ENCODE measurements at places on chromosomes 6 and 20.
A peak's percentile ranks its signal among the peaks of the same experiment; 100 is the strongest.

DNA sequence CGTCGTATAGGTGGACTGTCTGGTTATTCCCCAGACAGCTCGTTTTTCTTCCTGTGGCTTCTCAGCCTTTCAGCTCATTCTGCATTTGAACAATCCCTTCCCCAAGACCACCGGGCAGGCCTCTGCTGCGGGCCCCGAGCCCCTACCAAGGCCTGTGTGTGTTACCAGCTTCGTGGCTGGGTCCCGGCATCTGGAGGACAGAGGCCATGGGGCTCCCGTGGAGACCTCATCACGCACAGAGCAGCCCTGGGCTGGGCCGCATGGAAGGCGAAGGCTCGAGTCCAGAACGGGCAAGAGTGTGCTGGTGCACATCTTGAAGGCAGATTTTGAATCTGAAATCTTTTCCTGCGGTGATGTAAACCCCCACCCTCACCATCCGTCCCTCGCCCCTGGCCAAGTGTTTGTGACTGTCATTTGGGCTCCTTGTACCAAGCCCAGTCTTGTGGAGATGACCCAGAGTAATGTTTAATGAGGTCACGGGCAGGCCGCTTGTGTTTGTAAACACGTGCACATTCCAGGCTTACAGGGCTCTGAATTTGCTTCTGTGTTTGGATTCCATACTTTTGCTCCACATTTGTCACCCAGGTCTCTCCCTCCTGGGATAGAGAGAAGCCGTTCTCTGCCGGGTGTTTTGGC lies 119.6 kb downstream of the CDH4 start:
- no peak for DNase-seq

- no peak for DNase-seq
Observed at GRCh38 chr6:22401206-22401605, 104.4 kb upstream of the PRL start.

DNA sequence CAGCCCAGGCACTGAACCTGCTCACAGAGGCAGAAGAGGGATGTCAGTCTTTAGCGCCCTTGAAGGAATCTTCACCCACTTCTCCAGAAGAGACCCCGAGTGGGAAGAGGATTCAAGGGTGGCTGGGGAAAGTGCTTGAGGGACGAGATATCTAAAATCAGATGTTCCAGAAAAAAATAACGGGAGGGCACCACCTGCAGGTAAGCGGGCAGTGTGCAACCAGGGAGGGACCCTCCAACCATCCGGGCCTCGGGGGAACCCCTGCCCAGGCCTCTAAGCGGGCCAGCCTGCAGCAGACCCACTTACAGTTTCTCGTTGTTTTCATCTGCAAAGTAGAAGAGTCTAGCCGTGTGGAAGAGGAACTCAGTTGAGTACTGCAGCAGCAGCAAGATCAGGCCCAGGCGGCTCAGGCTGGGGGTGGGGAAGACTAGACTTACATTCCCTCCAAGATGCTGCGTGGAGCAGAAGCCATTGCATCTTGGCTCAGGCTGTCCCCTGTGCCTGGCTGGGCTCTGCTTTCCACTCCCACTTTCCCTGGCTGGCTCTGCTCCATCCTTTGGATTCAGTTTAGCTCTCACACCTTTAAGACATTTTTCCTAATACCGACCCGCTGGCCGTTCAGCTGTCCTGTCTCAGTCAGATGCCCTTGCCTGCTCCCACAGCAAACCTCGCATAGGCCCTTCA lies 71.0 kb downstream of the TRAM2 start:
- no peak for DNase-seq

GRCh38 chr20:48060841-48061720 lies 275.8 kb upstream of the SULF2 start:
- DNase-seq: no peak

- DNase-seq: peak; percentile 94
Observed at GRCh38 chr6:15400572-15401004, 154.7 kb downstream of the JARID2 start.

DNA sequence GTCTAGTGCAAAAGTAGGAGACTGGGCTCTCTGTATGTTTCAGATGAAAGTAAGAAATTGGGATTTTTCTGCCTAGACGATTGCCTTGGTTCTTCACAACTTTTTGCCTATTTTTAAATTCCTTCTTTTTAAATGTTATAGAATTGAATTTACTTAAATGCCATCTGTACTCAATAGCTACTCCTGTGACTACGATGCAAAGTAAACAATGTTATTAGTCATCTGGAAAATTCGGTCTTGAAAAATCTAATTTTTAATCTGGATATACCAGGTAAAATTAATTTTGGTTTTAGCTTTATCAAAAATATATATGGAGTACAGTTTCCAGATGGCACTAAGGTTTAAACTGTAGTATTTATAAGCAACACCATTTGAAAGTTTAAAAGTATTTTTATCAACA lies 472.2 kb downstream of the UTRN start:
- no peak for DNase-seq

DNA sequence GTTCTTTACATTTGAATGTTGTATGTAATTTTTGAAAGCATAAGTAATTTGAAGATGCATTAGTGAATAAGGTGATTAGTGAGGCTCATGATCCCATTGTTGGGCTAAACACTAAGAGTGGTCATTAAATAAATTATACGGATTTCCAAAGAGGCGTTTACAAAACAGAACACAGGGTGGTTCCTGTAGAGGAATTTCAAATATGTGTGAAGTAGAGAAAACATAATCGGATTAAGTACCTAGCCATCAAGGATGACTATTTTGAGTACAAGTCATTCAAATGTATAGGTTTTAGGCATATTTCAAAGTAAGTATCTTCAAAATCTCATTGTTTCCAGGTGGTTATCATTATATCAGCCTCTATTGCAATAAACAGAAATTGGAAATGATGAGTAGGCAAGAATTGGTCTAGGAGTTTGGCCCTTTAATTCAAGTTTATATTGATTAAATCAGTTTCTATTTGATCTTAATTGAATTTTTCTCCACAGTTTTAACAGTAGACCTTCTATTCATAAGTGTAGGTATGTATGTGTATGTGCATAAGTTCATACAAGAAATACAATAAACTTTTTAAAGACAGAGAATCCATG lies 94.8 kb downstream of the MYLK4 start:
- no peak for DNase-seq

GRCh38 chr20:55271371-55271770 lies 733.9 kb downstream of the CBLN4 start:
- no peak for DNase-seq

- DNase-seq: no peak
Observed at GRCh38 chr6:52801188-52801841, 2.3 kb downstream of the GSTA1 start.

DNA sequence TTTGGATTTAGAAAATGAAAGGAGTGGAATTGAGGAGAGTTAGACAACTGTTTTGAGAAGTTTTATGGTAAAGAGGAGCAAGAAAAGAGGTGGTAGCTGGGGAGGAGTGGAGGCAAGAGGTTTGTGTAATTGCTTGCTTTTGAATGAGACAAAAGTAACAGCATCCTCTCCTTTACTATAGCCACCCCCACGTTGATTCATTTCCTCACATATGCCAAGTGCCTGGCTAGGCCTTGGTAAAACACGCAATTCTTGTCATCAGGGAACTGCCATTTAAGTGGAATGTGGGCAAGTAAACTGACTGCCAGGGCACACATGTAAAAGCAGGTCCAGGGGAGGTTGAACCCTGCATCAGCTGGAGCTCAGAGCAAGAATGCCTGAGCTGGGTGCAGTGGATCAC lies 4.1 kb downstream of the MTRES1 start:
- no peak for DNase-seq

DNA sequence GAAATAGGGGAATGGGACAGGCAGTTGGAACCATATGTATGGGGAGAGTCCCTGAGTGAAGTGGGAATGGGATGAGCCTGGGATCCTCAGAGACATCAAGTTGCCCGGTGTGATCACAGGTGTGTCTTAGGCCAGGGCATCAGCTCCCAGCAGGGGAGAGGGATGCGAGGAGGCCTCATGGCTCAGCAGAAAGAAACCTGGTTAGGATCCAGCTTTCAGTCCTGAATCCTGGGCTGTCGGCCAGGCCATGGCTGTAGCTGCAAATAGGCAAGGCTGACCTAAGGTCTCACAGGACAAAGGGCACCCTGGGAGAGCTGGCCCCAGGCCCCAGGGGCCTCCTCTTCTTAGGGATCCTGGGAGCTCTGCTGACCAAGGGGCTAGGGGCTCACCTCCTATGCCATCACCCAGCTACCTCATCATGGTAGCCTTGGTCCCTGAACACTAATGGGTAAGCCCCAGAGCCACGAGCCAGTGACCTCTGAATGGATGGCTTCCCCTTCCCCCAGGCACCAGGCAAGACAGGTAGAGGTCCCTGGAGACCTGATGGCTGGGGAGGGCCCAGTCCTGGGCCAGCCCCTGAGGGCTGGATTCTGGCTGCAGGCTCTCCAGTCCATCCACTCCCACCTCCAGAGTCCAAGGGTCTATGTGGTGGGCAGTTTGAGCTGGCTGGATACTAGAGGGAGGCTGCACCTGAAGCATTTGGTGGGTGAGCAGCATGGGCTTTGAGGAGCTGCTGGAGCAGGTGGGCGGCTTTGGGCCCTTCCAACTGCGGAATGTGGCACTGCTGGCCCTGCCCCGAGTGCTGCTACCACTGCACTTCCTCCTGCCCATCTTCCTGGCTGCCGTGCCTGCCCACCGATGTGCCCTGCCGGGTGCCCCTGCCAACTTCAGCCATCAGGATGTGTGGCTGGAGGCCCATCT lies at the start of gene SLC22A7:
Gene SLC22A7, plus strand, starts transcription at position 617 of the 921 bp plus-strand sequence. Its CDS starts 99 bp downstream, at position 716.
- DNase-seq: peak; percentile 20

- DNase-seq: peak; percentile 27
Observed at GRCh38 chr6:45420083-45420908, 42.6 kb upstream of the SUPT3H start.

- DNase-seq: no peak
Observed at GRCh38 chr20:21104466-21104761, 1.7 kb downstream of the LINC00237 start.

- DNase-seq: no peak
Observed at GRCh38 chr6:139449611-139450000, 75.2 kb upstream of the CITED2 start.

- DNase-seq: no peak
Observed at GRCh38 chr6:52653151-52653550, 17.8 kb upstream of the TMEM14A start.

DNA sequence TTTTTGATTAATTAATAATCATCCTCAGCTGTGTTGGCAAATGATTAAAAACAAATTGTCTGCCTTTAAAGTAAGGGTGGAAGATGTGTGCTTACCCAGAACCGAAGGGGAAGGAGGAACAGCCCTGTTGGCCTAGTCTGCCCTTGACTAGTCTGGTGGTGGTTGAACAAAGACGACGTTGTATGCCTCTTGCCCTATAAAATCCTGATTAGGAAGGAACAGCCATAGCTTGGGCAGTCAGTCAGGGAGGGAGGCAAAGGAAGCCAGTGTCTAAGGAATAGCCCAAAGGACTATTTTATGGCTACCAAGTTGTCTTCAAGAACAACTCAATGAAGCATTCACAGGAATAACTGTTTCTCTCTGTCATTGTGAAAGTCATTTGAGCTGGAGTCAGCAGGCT lies 70.7 kb downstream of the PRDM1 start:
- DNase-seq: peak; percentile 17

- peak; percentile 41 for DNase-seq
Observed at GRCh38 chr6:156776470-156776839, 723 bp upstream of the ARID1B start.

- no peak for DNase-seq
Observed at GRCh38 chr6:169296622-169297021, 43.0 kb upstream of the THBS2 start.

- no peak for DNase-seq
Observed at GRCh38 chr20:4073852-4074741, 58.7 kb upstream of the RNF24 start.
